ENCODE measurements at places on chromosomes 1 and 21.

GRCh38 chr1:89673251-89673650 is 40.3 kb downstream of the LRRC8C start:
- no peak for DNase-seq

GRCh38 chr1:219092206-219092605 is 81.5 kb upstream of the LYPLAL1 start:
- no peak for DNase-seq

DNA sequence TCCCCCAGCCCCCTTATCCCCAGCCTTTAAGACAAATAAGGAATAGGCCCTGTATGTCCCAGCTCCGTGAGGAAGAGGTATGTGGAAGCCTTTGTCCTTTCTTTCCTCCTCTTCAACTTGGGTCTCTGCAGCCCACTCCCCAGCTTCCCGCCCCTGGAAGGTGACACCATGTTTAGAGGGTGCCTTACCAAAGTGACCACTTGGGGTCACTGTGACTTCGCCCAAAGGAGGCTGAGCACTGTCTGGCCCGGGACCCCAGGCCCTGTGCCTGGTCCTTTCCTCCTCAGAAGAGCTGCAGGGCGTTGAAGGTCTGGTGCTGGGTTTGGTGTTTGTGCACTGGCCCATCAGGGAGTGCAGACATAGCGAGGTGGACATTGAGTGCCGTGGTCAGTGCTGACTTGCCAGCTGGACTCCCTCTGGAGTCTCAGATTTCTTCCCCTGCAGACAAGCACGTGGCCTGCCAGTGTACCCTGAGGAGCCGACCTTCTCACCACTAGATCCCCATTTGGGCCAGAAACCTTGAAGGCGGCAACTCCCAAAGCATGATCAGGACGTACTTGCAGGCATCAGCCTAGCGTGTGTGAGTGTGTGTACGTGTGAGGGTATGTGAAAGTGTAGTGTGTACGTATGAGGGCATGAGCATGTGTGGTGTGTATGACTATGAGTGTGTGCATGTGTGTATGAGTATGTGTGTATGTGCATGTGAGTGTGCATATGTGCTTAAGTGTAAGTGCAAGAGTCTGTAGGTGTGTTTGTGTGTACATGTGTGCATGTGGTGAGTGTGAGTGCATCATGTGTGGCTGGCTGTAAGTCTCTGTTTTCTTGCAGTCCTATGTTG is 181.4 kb upstream of the KIAA0040 start:
- no peak for DNase-seq

DNA sequence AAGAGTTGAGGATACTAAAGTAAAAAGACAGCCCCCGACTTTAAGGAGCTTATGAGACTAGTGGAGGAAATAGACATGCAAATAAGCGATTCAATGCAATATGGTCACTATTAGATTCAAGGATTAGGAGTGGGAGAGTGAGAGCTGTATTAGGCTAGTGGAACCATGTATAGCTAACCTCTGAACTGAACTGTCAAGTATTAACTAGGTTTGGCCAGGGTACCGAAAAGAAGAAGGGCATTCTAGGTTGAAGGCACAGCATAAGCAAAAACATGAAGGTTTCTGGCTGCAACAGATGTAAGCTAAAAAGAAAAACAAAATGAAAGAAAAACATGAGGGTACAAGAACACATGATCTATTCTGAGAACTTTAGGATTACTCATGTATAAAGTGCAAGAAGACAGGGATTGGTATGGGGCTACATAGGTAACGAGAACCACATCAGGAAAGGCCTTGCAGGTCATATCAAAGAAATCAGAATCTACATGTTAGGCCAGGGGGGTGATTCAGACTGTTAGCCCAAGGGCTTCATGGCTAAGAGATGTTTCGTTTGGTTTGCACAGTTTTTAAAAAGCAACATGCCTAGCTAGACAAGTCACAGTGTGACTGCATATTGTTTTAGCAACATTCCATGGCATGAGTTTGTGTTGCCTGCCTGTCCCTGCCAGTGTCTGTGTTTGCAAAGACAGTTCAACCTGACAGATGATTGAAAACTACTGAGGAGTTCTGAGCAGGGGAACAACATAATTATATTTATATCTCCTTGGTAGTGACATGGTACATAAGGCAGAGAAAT is 54.4 kb upstream of the HAO2 start:
- no peak for DNase-seq

DNA sequence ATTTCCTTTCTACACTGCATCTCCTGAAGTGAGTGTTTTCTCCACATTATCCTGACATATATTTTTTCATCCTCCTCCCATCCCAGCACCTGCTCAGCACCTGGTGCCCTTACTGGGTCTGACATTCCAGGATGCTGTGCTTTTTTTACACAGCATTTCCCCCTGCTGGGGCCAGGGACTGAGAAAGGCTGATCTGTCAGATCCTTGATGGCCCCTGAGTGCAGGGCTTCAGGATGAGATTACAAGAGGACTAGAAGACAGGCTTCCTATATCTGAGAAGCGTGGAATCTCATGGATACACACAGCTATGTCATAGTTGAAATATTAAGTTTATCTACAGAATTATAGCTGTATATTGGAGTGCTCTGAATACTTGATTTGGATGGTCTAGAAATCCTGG is 24.4 kb downstream of the RCAN1 start:
- no peak for DNase-seq

DNA sequence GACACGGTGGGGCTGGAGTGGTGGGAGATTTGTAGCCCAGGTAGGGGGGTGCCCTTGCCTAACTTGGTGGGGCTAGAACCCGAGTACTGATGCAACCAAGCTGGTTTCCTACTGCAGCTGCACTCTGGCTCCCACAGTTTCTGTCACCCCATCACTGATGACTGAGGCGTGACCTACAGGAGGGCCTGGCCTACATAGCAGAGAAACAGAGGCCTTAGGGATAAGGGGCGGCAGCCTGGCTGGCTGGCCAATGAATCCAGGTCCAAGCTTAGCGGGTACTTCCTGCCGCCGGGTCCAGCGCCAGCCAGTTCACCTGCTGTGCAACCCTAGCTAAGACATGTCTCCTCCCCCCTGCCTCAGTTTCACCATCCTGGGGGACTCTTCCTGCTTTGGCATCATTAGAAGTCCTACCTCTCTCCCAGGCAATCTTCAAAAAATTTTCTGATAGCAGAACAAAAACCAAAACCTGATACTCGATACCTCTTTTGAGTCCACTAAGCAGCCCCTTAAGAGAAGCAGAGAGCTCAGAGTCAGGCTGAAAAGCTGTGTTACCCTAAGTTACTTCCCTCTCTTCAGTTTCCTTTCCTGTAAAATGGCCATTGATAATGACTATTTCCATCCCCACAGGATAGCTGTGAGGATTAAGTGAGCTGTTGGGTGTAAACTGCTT is 27.3 kb upstream of the RNF19B start:
- no peak for DNase-seq

Measured in nucleus accumbens (tissue), 56 donors.